Endothelial cell (in vitro differentiated cells): ENCODE measurements at places on chromosomes 1 and 21.

DNA sequence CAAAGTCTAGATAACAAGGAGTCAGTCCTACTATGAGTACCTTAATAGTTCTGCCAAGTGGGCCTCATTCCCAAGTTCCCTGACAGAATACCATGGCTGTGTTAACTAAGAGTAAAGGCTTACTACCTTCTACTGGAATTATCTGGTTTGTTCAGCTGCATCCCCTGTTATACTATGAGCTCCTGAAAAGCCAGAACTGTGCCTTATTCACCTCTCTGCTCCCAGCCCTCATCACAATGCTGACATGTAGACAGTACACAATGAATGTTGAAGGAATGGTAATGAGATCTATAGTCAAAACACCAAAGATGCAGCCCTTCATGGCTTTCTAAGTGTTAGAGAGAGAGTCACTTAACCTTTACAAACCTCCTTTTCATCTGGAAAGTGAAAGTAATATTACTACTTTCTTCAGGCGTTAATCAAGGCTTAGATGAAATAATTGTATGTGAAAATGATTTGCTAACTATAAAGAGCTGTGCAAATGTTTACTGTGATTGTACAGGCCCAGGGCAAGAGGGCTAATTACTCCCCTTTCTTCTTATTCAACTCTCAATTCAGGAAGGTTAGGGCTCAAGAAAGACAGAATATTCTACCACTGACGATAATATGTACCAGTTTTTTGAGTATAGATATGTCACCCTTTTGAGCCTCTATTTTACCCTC, 70.3 kb upstream of the MROH9 start:
- DNase-seq: no peak

DNA sequence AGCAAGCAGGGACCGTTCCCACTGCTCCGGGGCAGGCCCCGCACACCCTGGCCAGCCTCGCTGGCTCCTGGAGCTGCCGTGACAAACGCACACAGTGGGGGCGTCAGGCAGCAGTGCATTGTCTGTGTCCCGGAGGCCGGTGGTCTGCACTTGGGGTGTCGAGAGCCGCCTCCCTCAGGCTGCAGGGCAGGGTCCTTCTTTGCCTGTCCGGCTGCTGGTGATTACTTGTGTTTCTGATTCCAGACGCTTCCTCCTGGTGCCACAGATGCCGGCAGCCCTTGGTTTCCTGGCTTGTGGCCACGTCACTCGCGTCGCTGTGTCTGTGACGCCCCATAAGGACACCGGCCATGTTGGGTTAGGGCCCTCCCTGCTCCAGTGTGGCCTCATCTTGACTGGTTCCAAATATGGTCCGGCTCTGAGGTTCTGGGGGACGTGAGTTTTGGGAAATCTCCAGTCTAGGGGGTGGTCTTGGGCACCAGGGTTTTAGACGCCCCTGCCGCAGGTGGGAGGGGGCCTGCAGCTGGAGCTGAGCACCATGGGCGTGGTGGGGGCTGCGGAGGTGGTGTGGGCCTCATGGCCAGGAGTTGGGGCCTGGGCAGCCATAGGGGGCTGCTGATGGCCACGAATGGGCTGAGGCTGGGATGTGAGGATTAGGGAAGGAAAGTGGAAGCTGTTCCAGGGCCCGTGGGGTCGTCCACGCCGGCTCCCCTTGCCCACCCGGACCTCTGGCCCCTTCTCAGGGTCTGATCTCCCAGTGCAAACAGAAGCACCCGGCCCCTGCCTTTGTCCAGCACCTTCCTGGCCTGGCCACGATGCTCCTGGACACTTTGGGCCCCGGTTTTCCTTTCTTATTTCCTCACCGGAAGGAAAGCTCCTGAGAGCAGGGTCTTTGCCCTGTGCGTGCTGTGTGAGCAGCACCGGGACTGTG, 41.0 kb downstream of the SLX9 start:
- DNase-seq: no peak

GRCh38 chr1:52877554-52877953, 35.0 kb downstream of the ZYG11A start:
- DNase-seq: no peak

- DNase-seq: no peak
Observed at GRCh38 chr1:156684227-156684782, 7.1 kb upstream of the NES start.

DNA sequence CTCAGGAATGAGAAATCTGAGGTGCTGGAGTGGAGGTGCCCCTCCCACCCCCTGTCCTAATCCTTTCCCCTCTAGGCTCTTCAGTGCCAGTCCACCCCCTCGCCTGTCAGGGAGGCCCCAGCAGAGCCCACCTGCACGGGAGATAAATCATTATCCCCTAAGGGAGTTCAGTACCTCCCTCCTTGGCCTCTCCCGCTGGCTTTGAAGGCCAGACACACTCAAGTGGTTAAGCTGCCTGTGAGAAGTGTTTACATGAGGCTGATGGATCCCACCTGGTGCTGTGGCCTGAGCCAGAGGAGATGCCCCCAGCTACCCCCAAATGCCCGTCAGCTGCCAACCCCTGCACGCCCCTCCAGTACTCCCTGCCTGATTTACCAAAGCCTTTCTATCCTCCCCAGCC, 3.7 kb downstream of the RSPO1 start:
- no peak for DNase-seq

DNA sequence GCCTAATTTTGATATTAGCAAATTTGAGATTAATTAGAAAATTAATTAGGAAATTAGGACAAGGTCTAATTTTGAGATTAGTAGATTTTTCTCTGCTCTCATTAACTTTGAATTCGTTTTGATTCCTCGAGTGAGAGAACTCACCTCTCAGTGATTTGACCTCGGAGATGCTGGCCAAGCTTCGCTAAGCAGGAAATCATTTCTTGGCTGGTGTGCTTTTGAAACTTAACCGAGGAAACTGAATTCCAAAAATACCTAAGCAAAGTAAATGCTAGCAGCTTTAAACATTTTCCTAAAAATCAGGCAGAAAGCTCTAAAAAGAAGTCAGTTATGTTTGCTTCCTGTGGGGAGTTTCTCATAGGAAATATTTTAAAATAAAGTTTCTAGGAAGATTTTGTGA, 34.9 kb downstream of the CDC14A start:
- DNase-seq: no peak

GRCh38 chr1:1624443-1625403, 7.2 kb upstream of the MMP23B start:
- no peak for DNase-seq

- DNase-seq: no peak
Observed at GRCh38 chr1:95308276-95309030, 74.4 kb downstream of the RWDD3 start.

DNA sequence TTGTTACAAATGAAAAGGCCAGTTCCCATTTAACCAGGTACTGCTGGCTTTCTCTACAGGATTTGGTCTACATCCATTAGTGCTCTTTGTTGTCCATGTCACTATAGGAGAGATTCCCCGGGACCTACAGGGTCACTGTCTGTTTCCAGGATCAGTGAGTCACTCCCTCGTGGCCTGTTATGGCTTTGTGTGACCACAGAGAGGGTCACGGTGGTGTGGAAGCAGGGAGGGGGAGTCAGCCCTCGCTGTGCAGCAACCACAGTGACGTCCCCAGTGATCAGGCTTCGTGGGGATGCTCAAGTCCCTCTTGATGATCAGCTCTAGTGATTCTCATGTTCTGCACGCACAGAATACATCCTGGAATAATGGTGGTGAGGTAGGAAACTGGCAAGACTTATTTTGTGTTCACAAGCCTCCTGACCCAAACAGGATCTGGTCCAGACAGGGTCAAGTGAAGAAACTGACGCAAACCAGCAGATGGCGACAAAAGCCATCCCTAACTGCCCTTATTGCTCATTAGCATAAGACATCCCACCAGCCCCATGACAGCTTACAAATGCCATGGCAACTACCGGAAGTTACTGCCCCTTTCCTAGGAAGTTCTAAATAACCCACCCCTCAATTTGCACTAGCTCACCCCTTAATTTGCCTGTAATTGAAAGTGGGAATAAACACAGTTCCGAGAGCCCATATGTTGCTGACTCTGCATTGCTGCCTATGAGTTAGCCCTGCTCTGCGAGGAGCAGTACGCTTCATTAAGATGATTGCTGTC, 98.5 kb downstream of the DISC1 start:
- DNase-seq: peak; percentile 49

DNA sequence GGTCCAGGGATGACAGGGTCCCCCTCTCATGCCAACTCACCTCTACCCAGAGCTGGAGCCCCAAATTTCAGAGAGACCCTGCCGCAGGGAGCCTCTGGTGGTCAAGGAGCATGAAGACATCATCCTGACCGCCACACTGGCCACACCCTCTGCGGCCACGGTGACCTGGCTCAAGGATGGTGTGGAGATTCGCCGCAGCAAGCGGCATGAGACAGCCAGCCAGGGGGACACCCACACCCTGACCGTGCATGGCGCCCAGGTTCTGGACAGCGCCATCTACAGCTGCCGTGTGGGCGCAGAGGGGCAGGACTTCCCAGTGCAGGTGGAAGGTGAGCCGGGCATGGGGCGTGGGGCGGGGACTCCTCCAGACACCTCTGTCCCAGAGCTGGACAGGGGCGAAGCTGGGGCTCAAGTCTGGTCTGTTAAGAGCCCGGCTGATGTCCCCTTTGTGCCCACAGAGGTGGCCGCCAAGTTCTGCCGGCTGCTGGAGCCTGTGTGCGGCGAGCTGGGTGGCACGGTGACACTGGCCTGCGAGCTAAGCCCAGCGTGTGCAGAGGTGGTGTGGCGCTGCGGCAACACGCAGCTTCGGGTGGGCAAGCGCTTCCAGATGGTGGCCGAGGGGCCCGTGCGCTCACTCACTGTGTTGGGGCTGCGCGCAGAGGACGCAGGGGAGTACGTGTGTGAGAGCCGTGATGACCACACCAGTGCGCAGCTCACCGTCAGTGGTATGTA, 66.0 kb downstream of the OBSCN start:
- no peak for DNase-seq

DNA sequence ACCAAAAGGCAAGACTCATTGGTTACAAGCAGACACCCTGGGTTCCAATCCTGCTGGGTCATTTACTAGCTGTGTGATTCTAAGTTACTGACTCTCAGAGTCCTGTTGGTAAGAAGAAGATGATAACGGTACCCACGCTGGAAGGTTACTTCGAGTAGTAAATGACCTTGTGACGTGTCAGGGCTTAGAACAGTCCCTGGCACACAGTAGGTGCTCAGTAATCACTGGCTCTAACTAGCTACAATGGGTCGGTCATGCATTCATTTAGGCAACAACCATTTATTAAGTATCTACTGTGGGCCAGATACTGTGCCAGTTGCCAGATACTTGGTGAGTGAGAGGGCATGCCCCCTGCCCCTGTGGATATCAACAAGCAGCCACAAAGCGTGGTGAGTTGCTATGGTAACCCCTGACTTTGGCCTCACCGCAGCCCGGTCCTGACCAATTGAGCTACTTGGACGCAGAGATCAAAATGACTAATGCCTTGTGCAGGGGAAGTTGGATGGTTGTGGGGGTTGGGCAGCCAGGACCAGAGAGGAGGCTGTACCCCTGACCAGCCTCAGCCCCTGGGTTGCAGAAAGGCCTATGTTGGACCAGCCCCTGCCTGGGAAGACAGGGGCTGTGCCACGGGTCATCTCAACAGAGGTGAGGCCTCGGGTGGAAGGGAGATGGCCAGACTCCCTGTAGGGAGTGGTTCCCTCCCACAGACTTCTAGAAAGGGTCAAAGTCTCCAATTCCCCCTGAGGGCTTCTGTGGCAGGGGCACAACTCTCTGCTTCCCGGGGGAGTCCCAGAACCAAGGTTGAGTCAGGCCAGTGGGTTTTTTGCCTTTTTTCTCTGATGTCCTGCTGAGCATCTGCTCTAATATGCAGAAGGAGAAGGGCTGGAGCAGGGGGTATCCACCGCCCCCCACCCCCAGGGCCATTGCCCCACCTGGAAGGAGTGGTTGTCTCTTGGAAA, 16.0 kb downstream of the DHRS3 start:
- DNase-seq: no peak

GRCh38 chr1:26158908-26159742, at the start of gene FAM110D:
FAM110D (plus strand) TSS chr1:26159079; CDS start chr1:26161292, 2,213 bp downstream.
- peak; percentile 50 for DNase-seq

- DNase-seq: no peak
Observed at GRCh38 chr1:178284058-178284457, 190.2 kb downstream of the RASAL2 start.

- no peak for DNase-seq
Observed at GRCh38 chr1:88800382-88801051, 90.8 kb downstream of the GTF2B start.

GRCh38 chr1:53560581-53561502, 101.6 kb downstream of the DMRTB1 start:
- DNase-seq: no peak

DNA sequence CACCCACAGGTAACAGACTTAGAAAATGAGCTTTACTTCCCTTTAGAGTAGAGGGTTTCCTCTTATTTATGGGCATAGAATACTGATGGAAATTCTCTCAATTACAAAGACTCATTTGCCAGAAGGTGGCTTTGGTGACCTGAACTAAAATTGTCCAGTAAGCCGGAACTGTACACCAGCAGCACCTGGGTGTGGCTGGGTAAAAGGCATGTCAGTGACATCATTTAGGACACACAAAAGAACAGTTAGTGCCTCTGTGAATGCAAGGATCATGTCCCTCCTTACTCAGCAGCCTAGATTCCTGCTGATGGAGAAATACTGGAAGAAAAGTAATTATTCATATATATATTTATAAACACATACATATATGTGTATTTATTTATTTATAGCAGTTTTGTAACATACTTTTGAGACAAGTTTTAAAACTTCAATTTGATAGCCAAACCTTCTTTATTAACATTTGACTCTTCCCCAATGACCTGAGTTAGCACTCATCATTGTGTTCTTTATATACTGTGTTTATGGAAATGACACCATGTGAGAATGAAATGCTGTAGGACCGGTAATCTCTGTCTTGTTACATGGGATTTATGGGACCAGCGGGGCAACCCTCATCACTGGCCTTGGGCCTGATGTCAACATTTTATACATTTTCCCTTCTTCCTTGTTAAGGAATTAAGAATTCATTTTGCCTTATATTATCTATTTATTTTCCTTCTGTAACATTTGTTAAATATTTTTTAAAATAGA, 274.4 kb downstream of the BRINP2 start:
- no peak for DNase-seq

DNA sequence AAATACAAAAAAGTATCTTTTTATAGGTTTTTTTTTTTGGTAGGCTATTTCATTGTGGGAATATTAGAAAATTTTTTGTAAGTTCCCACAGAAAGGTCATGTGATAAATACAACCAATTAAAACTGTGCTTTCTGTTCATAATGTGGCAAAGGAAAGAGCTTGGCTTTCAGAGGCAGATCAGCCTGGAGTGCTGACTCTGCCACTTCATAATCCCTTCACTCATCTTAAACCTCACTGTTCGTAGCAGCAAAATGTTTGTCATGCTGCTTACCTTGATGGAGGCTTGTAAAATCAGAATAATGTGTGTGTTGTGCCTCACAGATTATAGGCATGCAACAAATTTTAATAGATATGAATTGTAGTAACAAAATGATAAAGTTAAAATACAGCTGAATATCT, 176.8 kb downstream of the ZP4 start:
- DNase-seq: no peak
